ENCODE measurements at places on chromosomes 6 and 20. TPM values are rescaled to one million over a fixed set of nuclear protein-coding genes. Genes with fewer than 3 reads are reported as not detected.

GRCh38 chr20:5612581-5613301 is 137.5 kb upstream of the SHLD1 start:
- DNase-seq: no peak

- no peak for DNase-seq
Observed at GRCh38 chr6:129486327-129486726, 223.7 kb downstream of the ARHGAP18 start.

DNA sequence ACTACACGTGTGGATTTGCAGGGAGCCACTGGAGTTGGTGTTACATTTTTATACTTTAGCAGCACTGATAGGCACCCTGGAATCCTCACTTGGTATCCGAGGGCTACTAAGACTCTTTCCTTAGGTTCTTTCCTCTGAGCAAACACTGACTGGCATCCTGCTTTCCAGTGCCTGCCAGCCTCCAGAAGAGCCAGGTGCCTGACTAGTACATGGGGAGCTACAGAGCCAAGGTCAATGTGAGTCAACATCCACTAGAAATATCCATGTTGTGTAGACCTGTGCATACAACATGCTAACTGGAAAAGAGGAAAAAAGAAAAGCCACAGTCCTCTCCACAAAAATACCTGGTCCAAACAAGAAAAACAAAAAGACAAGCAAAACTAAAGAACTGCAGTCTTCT is 5.9 kb downstream of the TUBB1 start:
- no peak for DNase-seq

- no peak for DNase-seq
Observed at GRCh38 chr6:170459451-170459850, 93.7 kb downstream of the PSMB1 start.

DNA sequence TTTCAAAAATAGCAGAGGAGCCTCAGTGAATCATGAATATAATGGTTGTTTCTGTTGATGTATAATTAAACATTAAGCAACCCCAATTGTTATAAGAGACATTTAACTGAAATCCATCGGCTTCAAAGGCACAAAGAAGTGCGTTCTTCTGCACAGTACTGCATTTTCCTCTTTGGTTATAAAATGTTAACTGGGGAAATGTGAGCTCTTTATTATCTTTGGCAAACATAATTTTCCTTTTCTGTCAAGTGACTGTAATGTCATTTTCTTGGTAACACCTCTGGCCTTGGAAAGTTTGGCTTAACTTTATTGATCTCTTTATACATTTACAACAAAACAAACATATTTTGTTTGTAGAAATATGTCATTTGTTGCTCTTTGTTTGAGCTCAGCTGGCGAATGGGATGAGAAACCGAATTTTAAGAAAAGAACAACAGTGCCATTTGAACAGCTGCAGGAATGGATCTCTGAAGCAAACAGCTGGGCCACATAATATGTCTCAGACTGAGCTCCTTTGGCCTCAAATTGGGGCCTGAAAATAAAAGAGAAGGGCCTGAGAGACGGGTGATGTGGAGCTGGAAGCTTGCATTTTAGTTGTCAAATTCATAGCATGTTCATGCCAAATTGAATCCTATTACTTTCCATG is 427.0 kb upstream of the SPTLC3 start:
- no peak for DNase-seq

- DNase-seq: no peak
Observed at GRCh38 chr6:39714802-39715201, 10.4 kb downstream of the KIF6 start.

DNA sequence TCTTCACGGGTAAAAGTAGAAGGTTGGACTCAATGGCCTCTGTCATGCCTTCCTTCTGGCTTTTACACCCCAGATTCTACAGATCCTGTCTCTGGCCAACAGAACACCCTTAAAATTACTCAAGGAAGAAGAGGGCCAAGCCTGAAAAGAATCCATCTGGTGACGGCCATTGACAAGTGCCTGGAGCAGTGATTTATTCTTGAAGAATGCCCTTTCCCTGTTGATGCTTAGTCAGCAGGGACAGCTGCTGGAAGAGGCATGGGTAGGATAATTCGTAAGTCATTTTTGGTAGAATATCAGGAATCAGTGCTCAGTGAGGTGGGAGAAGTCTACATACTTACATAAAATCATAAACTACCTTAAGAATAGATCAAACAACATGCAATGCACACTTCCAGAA is 397.9 kb downstream of the SAMD5 start:
- no peak for DNase-seq

DNA sequence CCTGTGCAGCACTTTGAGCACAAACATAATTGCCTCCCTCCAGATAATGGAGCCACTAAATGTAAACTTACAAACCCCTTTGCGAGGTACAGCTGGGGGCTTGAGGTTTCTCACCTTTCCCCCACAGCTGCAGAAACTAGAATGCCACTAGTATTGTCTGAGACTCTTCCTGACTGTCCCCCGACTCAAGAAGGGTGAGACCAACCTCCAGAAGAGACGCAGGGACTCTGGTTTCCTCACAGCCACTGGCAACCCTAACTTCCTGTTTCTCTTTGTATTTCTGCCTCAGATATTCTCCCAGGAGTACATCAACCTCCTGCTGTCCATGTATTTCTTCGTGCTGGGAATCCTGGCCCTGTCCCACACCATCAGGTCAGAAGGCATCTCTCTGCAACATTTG is 23.6 kb downstream of the HM13 start:
- DNase-seq: no peak

GLP1R gene
- total RNA-seq: 5.7 TPM

- DNase-seq: no peak
Observed at GRCh38 chr20:36936341-36936740, 15.2 kb downstream of the SAMHD1 start.

DNA sequence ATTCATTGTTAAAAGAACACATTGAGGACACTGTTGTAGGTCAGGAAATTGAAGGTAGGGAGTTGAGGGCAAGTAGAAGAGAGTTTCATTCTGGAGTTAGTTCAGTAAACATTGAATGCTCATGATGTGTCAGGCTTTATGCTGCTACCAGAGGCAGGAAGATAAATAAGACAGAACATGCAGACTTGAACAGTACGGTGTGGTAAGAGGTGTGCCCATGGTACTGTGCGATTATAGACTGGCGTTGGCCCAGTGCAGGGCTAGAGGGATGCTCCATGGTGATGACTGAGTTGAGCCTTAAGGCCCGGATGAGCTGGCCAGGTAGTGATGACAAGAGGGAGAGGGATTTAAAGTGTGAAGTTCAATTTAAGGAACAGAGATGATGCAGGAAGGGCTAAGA is 50.8 kb downstream of the CARMIL1 start:
- DNase-seq: no peak

GRCh38 chr6:149864578-149865535 is 698 bp upstream of the LRP11 start:
- DNase-seq: peak; percentile 54

DNA sequence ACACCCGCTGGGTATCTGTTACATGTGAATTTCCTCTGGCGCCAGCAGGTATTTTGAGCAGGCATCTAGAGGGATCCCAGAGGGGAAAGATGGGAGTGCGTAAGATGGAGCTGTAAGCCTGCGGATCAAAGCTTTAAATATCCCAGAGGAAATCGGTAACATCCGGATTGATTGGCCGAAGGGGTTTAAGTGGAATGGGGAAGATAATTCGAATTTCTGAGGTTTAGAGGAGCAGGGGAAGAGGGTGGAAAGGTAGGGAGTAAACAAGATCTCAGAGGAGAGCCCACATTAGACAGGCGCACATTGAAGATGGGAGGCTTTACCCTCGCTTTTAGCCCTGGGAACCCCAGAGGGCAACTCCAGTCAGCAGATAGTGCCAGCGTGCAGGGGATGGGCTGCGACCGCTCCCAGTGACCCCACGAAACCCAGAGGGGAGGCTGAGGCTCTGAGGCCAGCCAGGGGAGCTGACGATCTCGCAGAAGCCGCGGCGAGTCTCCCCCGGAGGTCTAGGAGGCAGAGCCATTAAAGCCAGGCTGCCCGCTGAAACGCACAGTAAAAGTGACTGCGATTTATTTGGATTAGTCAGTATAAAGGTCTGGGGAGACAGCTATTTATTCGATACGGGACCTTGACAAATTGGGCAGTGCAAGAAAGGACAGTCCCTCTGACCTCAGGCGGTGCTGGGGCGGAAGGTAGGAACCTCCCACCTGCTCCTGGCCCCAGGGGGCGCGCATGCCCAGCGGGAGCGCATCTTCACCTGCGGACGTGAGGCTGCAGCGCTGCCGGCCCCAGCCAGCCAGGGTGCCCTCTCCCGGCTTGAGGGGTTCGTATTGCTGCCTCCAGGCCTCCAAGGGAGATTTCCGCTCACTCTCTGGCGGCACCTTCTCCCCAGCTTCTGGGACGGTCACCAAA is 34.3 kb upstream of the TCF21 start:
- no peak for DNase-seq

- DNase-seq: no peak
Observed at GRCh38 chr6:80642452-80642851, 536.0 kb downstream of the BCKDHB start.

DNA sequence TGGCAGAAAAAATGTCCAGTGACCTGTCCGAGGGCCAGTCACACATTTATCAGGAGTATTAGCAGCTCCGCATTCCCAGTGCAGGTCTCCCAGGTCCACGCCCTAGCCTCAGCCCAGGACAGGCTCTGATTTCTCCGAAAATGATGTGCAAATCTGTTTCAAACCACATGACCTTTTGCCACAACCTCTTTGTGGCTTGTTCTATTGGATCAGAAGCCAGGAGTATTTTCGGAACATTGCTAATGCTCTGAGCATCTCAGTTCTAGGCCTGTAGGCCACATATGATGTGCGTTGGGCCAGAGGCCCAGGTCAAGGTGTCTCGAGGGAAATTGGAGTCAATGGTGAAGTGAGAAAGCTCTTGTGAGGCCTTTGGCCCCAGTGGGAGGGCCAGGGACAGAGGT is 40.4 kb downstream of the SNX5 start:
- DNase-seq: peak; percentile 19

GRCh38 chr6:30780642-30780920 is 36.2 kb upstream of the IER3 start:
- no peak for DNase-seq

DNA sequence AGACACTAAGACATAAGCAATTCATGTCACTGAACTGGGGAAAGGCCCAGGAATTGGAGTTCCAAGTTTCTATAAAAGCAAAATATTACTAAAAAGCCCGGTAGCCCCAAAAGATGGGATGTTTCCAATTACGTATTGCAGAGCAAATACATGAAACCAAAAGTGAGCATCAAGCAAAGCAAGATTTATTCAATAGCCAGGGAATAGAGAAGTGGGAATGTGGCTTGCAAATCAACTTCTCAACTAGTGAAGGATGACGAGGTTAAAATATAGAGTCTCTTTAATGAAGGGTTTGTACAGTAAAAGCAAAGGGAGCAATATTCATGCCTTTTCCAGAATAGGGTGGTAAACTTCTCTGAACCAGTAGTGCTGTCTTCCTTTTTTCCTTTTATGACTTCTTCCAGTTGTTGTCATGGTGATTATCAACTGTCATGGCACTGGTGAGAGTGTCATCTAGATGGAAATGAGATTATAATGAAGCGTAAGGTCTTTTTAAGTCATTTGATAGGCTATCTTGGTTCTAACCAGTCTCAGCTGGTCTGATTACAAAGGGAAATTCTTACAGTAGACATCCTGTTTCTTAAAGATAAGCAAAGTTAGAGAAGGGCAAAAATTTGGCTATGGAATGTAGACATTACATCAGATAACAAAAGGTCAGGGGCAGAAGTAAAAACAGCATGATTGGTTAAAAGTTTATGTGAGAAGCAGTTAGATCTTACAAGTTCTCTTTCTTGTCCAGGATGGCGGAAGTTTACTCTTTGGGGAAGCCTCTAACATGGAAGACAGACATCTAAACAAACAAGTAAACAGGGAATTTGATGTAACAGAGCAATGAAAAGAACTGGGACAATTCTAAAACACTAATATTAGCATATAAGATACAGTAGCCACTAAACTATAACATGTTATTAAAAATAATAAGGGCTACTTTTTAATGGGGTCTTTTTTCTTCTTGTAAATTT is 96.9 kb downstream of the TBX18 start:
- no peak for DNase-seq

DNA sequence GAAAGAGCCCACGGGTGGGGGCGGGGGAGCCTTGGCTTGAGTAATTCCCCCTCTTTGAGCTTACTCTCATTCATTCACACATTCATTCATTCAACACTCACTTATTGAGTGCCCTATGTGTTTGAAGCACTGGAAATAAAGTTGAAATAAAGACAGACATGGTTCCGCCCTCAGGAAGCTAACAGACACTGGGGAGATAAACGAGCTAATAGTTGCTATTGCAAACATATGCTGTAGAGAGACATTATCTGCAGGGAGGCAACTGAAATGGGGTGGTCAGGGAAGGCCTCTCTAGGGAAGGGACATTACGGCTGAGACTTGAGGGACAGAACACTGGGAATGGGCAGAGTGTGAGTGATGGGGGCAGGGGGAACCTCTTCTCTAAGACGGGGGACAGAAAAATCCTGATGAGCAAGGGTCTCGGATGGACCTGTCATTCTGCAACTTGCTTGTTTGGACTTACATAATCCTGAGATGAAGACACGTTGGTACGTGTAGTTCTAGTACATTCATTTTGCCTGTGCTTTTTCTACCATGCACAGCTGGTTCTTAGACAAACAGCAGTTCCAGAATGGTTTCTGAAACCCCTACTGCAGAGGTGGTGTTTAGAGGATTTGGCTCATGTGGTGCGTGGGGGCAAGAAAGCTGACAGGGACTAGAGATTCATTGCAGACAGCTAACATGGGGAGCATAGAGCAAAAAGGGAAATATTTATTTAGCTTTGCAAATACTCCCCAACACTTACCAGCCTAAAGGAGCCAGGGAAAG is 71.1 kb upstream of the BLCAP start:
- no peak for DNase-seq

DNA sequence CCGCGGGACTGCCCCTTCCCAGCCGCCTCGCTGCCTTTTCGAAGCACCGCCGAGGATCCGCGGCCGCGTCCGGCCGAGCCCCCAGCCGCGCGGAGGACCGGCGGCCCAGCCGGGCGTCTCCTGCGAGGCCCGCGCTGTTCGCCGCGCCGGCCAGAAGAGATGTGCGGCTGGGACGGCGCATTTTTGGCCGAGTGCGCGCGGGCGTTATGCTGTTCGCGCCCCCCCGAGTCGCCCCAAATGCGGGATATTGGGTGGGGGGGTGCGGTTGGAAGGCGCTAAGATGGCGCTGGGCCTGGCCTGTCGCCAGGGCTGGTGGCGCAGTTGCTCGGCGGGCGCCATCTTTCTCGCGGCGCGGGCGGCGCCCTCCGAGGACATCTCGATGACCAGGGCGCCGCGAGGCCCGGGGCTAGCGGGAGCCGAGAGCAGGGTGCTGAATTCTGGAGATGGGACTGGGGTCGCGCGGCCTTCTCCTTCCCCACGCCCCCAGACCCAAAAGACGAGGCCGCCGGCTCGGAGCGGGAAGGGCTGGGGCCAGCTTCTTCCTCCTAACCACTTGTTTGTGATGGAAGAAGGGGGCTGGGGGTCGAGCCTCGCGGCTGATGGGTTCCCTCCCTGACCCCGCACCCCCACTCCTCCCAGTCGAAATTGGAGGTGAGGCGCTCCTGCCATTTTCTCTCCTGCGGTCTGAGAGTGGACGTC is 1.5 kb downstream of the BICRAL start:
- DNase-seq: peak; percentile 74

DNA sequence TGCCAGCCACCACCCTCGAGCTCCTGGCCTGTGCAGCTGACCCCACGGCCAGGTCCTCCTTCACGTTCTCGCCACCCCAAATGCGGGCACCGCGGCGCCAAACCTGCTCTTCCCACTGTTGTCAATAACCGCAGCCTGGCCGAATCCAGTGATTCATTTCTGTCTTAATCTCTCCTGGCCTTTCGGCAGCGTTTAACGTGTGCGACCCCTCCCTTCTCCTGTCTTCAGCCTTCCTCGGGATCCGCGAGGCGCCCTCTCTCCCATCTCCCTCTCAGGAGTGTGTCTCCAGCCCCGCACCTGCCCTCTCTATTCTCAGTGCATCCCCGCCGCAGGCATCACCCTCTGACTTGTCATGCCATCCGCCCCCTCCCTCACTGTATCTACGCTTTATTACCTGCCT is 91.4 kb downstream of the THBS2 start:
- no peak for DNase-seq

MATN4 gene
- total RNA-seq: 5.3 TPM
